ENCODE measurements at places on chromosomes 4 and X.

GRCh38 chrX:149939655-149939904, 1.3 kb upstream of the EOLA2 start:
- no peak for DNase-seq

DNA sequence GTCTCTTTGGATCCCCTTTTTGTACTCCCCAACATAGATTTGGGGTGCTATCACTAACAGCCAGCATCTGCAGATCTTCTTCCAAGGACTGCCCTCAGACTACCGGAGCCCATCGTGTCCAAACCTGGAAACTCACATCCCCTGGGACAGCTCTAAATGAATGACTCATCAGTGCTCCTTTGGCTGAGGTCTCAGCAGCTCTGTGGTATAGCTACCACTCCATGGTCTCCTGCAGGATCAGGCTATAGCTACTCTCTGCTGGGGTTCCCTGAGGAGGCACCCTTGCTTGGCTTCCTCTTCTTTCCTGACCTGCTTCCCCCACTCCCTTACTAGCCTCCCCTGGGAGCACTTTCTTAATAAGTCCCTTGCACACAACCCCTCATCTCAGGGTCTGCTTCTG, 97.5 kb upstream of the PRPS2 start:
- no peak for DNase-seq

DNA sequence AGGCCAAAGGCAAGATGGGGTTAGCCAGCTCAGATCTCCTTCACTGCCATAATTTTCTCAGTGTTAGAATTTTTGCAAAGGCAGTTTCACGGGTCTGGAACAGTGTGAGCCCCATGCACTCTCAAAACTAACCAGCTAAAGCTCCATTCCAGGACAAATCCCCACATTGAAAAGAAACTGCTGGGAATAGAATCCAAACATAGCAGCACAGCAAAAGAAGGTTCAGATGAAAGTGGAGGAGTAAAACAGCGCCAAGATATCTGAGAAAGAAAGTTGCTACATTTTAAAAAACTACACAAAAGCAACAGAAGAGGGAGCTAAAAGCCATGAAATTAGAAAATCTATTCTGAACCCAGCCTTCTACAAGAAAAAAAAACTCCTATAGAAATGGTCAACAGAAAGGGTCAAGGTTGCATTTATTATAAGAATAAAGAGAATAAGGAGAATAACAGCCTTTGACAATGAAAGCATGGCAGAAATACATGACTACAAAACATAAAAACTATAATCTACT, 39.6 kb upstream of the SLC7A3 start:
- DNase-seq, result peak; percentile 10

- no peak for DNase-seq
Observed at GRCh38 chrX:10387011-10387410, 230.2 kb downstream of the CLCN4 start.

DNA sequence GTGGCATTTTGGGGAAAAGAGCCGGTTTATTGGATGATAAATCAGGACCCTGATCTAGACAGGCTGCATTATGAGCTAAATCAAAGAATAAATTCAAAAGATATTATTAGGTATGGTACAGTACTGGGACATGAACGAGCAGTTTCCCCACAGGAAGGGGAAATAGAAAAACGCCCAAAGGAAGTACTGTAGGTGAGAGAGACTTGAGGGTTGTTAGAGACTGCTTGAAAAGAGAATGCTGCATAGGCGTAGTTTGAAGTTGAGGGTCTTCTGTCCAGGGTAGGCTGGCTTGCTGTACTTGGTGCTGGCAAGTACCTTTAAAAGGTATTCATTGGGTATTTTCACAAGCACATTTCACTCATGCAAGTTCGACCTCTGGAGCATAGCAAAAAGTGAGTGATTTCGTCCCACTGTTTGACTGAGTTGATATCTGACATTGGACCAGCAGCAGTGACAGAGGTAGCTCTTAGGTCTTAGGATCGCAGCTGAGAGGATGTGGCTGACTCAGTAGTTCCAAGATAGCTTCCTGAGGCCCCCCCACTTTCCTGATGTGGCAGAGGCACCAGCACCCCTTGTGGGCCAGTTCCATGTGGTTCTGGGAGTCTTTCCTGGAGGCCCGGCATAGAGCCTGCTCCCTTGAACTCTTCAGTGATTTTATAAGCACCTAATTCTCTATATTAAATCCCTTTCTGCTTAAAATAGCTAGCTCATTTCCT, 64.3 kb downstream of the TMEM131L start:
- no peak for DNase-seq

DNA sequence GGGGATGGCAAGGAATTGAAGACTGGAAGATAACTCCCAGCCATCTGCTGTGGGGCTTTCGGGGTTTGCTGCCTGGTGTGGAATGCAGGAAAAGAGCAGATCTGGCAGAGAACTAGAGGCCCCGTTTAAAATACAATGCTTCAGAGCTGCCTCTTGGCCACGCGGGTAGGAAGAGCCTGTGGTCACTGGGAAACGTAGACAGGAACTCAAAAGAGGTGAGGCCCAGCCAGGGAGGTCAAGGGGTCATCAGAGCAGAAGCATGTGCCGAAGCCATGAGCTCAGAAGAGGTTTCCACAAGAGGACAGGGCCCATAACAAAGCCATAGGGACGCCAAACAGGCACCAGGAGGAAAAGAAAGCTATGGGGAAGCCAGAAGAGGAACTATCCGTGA, 14.5 kb upstream of the STS start:
- no peak for DNase-seq

DNA sequence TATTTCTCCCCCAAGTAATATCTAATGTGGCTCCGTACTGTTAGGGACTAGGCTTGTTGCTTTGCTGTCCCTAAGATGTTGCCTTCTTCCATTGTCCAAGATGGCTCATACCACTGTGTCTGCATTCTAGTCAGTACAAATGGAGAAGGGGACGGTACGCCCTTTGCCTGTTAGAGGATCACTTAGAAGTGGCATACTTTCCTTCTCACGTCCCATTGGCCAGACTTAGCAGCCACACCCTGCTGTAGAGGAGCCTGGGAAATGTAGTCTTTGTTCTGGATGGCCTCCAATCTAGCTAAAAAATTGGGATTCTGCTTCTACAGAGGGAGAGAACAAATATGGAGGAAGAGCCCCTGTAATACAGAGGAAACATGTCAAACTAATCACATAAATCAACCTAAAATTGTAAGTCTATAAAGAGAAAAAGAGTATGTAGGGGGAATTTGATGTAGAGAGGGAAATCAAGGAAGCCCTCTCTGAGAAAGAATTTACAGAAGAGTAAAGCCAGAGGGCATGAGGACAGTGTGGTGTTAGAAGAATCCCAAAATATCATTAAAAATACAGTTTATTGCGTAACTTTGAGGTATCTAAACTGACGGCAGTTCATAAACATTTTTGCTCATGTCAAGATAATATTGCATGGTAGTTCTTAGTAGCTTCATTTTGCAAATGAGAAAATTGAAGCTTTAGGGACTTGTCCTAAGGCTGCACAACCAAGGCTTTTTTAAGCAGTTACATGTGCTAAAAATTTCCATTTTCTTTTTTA, 15.1 kb downstream of the PRIMPOL start:
- no peak for DNase-seq

DNA sequence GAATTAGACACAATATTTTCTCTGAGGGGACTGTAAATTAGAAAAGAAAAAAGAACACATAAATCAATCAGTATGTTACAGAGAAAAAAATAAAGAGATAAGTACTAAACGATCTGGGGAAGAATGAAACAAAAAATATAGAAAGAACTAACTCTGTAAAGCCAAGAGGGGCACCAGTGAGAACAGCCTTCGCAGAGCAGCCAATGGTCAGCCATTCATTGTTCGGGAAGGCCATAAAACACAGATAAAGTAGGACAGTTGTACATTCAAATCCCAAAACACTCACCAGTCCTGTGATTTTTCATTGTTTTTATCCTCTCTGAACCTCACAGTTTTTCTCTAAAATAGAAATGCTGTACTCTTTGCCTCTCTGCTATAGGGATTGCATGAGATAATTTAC, 127.9 kb downstream of the NEK1 start:
- no peak for DNase-seq

GRCh38 chr4:54678826-54679225, 21.1 kb downstream of the KIT start:
- DNase-seq, result no peak

GRCh38 chrX:87636533-87636932, 118.9 kb downstream of the KLHL4 start:
- no peak for DNase-seq

DNA sequence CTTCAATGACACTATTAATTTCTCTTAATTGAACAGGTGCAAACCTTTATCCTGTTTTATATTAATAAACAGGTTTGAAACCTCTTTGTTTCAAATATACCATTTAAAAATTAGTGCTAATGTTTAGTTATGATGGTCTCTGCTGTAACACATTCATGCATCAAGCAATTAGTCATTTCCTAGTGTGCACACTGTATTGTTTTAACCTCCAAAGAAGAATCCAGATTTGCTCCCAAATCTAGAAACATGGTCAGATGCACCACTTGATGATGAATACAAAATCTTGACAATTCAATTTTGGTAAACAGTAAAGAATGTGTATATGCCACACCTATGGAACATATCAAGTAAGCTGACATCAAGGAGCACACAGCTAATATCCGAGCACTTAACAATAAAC, 157.1 kb downstream of the TRIML1 start:
- no peak for DNase-seq

DNA sequence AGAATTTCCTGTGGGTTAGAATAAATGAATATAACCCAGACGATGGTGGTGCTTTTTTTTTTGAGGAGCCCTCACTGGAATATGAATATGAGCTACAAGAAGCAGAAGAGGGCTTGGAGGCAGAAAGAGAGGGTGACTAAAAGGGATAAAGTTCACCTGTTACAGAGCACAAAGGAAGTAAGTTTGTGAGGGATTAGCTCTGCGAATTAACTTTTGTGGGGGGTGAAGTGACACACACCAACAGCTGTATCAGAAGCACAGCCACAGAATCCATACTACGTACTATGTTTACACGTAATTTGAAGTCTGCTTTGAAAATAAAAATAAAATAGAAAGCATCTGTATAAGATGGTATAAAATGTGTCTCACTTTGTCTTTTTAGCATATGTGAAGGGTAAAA, 963.6 kb upstream of the DIAPH2 start:
- DNase-seq, result no peak

- DNase-seq, result no peak
Observed at GRCh38 chr4:5052204-5052702, 973 bp downstream of the STK32B start.

- DNase-seq, result no peak
Observed at GRCh38 chr4:31175242-31175910, 455.2 kb downstream of the PCDH7 start.

DNA sequence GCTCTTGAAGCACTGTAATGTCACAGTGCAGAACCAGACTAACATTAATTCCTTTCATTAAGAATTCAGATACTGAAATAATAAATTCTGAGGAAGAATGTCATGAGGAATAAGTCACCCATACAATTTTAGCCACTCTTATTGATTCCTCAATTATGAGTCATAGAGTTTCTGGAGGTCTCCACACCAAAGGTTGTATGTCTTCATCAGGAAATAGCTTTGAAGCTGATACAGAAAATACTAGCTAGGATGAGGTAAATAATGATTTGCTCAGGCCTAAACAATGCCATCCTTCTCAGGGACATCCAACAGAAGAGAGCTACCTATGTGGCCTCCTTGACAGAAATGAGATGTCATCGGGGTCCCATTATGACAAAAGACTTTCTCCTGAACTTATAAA, 238.8 kb downstream of the OR13H1 start:
- no peak for DNase-seq

- no peak for DNase-seq
Observed at GRCh38 chr4:42083816-42084215, 68.6 kb downstream of the BEND4 start.

- DNase-seq, result no peak
Observed at GRCh38 chr4:185774845-185775680, 36.9 kb downstream of the SORBS2 start.

DNA sequence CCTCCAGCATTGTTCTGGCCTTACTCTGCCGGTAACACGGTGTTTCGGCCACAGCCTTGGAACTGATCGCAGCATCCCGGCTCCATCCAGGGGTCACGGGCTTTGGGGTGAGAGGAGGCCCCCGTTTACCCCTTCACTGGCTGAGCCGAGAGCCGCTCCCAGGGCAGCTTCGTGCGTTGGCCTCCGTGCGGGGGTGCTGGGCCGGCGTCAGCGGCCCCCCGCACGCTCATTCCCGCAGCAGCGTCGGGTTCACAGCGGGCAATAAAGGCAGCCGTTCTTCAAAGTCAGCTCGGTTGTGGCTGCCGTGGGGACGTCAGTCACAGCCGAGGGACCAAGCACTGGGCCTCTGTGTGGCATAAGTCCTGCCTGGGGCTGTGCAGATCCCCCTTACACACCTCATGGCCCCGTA, 25.3 kb upstream of the PLCXD1 start:
- no peak for DNase-seq

DNA sequence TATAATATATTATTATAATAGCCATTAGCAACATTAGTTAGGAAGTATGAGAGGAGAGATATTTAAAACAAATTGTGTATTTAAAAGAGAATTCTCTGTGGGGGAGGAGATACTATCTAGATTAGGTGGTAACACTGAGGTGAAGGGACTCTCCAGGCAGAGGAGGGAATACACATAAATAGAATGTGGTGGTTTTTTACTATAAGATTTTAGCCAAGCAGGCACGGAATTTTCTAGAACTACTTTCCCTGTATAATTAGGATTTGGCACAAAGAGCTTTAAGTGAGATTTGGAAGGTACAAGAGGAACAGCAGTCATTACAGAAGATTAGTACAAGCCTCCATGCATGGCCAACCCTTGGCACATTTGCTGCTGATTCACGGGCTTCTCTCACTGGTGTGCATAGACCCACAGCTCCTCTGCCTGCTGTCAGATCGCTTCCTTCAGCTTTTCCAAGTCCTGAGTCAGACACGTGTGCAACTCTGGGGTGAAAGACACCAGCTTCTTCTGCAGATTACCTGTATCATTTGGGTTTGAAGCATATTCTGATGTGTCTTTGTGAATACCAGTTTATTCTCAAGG, 685.5 kb downstream of the KCTD8 start:
- no peak for DNase-seq

GRCh38 chr4:155675709-155676429, 9.2 kb downstream of the GUCY1A1 start:
- DNase-seq, result no peak

GRCh38 chr4:828641-829271, 2.8 kb upstream of the CPLX1 start:
- no peak for DNase-seq
